ENCODE measurements at places on chromosomes 12 and 14. TPM values are rescaled to one million over a fixed set of nuclear protein-coding genes. Genes with fewer than 3 reads are reported as not detected.

Gene ARMH4
- 64.6 TPM for total RNA-seq

- H3K36me3 ChIP-seq = no peaks in the 10 kb centered on the region
- H3K27me3 ChIP-seq = no peaks in the 10 kb centered on the region
- no peak overlapping the region for H3K27ac ChIP-seq
- peak; percentile 52 for DNase-seq
Observed at GRCh38 chr12:92297932-92298696, 152.5 kb upstream of the BTG1 start.

Gene MYL2
- 12.2 TPM for total RNA-seq

Gene IAPP
- total RNA-seq = 0.09 TPM

DNA sequence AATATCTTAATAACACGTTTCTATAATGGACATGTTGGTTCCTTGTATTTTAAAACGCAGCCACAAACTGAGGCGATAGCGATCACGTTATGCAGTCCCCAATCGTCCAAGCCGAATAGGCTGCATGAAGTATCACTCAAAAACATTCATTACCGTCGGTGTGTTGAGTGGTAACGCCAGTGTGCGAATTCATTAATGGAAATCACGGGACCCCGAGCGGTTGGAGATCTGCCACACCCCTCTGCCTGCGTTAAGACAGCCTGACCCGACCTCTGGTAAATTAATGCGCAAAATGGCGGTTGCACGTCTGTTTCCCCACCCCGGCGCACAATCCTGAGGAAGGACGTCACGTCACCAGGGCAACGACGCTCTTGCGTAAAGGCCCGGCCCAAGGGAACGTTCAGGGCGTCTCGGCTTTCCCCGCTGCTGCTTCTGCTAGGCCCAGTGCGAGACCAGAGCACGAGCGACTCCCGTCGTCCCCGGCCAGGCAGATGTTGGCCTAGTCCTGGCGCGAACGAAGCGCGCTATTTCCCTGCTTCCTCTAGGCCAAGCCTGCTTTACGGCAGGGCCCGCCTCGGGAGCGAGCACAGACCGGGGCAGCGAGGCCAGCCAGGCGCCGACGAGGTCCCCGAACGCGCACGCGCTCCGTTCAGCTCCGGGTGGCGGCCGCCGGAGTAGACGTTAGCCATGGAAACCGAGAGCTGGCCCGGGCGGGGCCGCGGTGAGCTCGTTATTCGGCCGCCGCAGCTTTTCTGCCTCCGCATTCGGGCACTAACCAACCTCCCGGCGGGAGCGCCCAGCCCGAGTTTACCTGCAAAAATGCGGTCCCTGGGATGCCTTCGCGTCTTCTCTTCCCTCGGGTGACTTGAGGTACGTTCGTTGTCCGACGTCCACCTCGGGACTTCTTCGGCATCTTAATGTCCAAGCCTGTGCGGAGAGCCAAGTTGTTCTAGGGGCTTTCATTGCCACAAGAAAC is at the start of gene PCNX4:
TSS of gene PCNX4 (plus strand) at position 374 of the 976 bp plus-strand sequence. CDS start 15,716 bp downstream, outside the sequence.
- peak; percentile 98 for DNase-seq
- peaks cover 23% of the 10 kb centered on the region for H3K4me1 ChIP-seq
- no peaks in the 10 kb centered on the region for H3K36me3 ChIP-seq
- H3K27ac ChIP-seq = peak within 1 kb of the TSS; percentile 98

DNA sequence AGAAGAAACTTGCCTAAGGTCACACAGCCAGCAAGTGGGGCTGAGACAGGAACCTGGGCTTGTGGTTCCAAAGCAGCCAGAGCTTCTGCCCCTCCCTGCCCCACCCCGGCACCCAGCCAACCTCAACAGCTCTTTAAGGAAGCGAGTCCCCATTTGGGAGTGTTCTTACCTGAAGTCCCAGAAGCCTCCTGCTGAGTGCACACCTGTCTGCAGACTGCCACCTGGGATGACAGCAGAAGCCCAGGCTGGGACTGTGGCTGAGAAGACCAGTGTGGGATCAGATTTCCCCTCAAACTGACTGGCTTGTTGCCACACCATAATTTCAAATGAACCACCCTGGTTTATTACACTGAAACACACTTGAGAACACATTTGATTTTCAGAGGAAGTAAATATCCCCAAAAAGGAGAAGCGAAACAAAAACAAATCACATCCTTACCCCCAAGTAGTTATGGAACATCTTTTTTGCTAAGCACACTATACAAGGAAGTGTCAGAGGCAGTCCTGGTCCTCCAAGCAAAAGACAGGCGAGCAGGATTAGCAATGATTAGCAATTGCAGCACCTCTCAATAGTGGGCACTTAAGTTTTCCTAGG is 6.3 kb upstream of the RIN3 start:
- no peak overlapping the region for H3K4me3 ChIP-seq
- H3K27me3 ChIP-seq = no peaks in the 10 kb centered on the region
- H3K27ac ChIP-seq = no peak overlapping the region

GRCh38 chr12:76957301-76957700 is 78.5 kb upstream of the CSRP2 start:
- H3K4me1 ChIP-seq = no peaks in the 10 kb centered on the region
- H3K27me3 ChIP-seq = no peaks in the 10 kb centered on the region
- DNase-seq = no peak

DNA sequence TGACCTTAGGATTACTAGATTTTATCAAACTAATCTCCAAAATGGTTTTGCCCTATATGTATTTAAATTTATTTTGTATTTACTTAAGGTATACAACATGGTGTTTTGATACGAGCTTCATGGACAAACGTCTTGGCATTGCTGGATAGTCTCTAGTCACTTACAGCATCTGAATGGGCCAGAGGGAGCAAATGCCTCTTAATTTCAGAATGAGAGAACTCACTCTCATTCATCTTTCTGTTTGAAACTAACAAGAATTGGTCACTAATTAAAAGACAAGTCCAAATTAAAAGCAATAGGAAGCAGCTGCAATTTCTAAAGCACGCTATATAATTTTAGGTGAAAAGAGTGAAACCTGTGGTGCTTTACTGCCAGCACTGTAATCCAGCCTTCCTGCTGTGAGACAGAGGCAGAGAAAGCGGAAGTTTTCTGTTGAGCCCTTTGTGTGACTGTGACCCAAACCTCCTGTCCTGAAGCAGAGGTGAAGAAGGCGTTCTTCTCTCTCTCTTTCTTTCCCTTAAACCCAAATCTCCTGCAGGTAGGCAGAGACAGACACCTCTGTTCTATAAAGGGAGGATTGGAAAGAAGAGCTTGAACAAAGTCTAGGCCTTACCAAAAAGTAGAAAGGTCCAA is 184.6 kb upstream of the NAV3 start:
- no peak for DNase-seq
- H3K27ac ChIP-seq = no peak overlapping the region
- no peaks in the 10 kb centered on the region for H3K4me1 ChIP-seq
- no peak overlapping the region for H3K4me3 ChIP-seq
- H3K36me3 ChIP-seq = no peaks in the 10 kb centered on the region

Gene OR4M1
- not detected for total RNA-seq

GRCh38 chr12:119444462-119445044 is 110.0 kb downstream of the CCDC60 start:
- H3K27ac ChIP-seq = no peak overlapping the region
- H3K4me1 ChIP-seq = no peaks in the 10 kb centered on the region
- no peaks in the 10 kb centered on the region for H3K36me3 ChIP-seq
- H3K4me3 ChIP-seq = no peak overlapping the region
- DNase-seq = peak; percentile 77

- H3K4me3 ChIP-seq = no peak overlapping the region
- no peaks in the 10 kb centered on the region for H3K4me1 ChIP-seq
- no peaks in the 10 kb centered on the region for H3K27me3 ChIP-seq
- H3K27ac ChIP-seq = no peak overlapping the region
Observed at GRCh38 chr12:108090932-108091678, 38.0 kb upstream of the WSCD2 start.

GRCh38 chr12:50764286-50765094 is 589 bp downstream of the ATF1 start:
- no peaks in the 10 kb centered on the region for H3K36me3 ChIP-seq
- H3K27ac ChIP-seq = peak overlapping the region; percentile 98
- H3K4me3 ChIP-seq = peak overlapping the region; percentile 62
- peaks cover 17% of the 10 kb centered on the region for H3K4me1 ChIP-seq
- H3K27me3 ChIP-seq = no peaks in the 10 kb centered on the region

Gene CFAP54
- 0.78 TPM for total RNA-seq

DNA sequence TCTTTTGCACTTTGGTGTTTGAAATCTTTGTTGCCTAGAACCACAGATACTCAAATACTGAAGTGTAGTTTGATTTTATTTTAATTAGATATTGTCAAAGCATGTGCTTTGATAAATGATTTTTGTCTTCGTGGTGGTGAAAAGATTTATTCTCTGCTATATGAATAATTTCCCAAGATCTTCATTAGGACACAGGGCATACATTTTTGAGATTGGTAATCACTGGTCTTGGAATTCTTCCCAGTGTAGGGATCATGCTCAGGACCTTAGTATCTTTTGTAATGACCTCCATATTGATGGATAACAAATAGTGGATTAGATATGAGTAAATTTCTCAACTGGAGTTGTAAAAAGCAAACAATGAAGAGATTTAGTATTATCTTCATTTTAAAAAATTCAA is 28.2 kb downstream of the TBK1 start:
- H3K36me3 ChIP-seq = peaks cover 34% of the 10 kb centered on the region
- no peak overlapping the region for H3K27ac ChIP-seq
- DNase-seq = peak; percentile 33

DNA sequence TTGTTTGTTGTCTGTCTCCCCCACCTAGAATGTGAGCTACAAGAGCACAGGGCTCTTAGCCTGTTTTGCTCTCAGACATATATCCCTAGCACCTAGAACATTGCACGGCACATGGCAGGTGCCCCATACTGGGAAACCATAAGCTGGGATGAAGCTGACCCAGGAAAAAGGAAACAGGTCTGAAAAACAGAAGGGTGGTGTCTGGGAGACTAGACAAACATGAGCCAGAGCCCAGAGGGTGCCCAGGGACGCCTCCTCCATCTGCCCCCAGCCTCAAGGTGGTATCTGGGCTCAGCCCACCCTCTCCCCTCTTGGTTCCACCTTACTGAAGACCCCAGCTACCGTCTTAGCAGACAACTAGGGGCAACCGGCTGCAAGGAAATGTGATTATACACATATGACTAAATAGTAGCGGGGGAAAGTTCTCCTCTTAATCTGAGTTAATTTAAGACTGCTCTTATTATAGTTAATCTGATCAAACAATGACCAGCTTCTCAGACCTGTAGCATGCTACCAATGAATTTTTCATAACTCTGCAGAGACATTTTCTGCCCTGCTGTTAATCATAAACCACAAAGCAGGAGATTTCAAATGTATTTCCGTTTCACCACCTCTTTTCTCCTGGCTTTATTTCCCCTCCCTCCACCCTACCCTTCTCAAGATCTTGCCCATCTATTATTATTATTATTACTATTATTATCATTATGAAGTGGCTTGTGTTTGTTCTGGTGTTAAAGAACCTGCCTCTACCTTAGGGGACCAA is 31.9 kb downstream of the KSR2 start:
- no peaks in the 10 kb centered on the region for H3K4me1 ChIP-seq
- no peak for DNase-seq
- no peaks in the 10 kb centered on the region for H3K27me3 ChIP-seq
- H3K36me3 ChIP-seq = no peaks in the 10 kb centered on the region
